ENCODE measurements at places on chromosomes 16 and 17.
A peak's percentile ranks its signal among the peaks of the same experiment; 100 is the strongest.

GRCh38 chr17:3693829-3694231 lies 2.1 kb downstream of the P2RX5 start:
- DNase-seq: no peak

GRCh38 chr16:47872225-47872624 lies 283.6 kb downstream of the ABCC12 start:
- no peak for DNase-seq

GRCh38 chr17:80315517-80316182 lies 55.0 kb downstream of the RNF213 start:
- no peak for DNase-seq

GRCh38 chr16:4386451-4386805 lies 14.8 kb downstream of the VASN start:
- peak; percentile 72 for DNase-seq

DNA sequence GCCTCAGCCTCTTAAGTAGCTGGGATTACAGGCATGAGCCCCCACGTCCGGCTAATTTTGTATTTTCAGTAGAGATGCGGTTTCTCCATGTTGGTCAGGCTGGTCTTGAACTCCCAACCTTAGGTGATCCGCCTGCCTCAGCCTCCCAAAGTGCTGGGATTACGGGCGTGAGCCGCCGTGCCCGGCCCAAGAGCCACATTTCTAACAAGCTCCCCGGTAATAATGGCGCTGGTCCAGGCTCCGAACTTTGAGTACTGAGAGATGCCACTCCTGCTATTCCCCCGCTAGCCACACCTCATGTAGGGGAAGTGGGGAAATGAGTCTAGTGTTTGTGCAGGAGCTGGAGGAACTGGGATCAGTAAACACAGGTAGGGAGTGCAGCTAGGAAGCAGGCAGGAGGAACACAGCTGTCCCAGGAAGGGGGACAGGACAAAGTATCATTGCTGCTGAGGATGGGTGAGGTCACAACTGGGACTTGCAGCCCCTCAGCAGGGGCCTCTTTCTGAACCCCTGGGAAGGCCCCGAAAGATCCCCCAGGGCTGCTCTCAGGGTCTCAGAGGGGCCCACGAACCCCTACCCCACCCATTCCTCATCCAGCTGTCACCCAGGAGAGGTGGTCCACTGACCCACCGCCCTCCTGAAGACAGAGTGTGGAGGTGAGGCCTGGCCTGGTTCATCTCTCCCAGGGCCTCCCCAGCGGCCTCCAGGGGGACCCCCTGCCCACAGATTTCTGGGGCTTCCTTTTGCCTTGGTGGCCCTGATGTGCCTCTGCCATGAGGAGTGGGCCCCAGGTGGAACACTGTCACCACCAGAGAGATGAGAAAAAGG lies 3.7 kb upstream of the KREMEN2 start:
- DNase-seq: no peak

DNA sequence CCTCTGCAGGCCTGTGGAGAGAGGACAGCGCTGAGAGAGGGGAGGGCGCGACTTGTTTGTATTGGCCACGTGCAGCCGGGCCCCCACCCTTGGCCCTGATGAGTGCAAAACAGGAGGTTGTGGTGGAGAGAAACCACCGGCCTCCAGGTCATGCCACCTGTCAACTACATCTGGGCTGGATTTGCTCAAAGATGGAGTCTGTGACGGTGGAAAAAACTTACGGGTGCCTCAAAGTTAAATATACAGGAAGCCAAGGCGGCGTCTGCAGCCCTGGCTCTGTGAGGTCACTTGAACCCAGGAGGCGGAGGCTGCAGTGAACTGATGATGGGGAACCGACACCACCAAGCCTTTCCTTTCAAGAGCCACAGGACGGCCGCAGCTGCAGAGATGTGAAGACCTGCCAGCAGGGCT lies 15.7 kb downstream of the C16orf74 start:
- no peak for DNase-seq

DNA sequence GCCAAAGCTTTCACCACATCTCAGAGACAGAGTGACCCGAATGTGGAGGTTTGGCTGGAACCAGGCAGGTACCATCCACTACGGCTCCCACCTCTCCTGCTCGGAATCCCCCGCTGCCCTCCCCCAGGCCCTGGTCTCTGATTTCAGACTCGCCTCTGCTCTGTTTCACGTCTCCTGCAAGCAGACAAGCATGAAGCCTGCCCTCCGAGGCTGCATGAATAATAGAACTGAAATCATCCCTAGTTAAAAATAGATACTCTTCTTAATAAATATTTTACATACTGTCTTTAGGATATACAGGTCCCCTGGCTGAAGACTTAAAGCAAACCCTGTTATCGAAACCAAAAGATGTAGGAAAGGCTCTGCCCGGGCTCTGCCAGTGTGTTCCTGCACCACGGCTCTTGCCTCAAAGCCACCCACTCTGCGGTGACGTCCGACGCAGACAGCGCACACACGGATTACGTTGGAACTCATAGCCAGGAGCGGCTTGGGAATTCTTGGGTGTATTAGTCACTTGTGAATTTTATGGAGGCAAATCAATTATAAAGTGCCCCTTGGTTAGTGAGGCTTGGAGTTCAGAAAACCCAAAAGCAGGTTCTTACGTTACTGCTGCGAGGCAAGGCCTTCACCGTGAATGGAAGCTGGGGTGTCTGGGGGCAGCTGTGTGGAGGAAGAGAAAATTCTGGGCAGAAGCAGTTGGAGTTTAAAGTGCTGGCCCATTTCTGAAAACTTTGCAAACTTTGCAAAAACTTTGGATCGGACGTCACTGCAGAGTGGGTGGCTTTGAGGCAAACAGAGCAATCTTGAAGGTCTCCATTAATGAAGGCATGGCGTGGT lies 25.6 kb upstream of the NPTX1 start:
- peak; percentile 54 for DNase-seq

DNA sequence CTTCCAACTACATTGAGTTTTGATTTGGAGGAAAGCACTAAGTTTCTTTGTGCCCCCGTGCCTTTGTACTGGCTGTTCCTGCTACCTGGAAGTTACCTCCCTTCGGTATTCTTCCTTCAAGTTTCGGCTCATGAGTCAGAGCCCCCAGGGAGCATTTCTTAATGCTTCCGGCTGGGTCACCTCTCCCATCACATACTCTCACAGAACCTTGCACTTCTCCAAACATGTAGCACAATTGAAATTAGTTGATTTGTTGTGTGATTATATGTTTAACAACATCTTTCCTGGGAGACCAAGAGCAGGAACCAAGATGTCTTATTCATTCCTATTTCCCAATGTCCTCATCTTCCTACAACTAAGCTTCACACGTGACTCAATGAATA lies 158.6 kb upstream of the CDH5 start:
- DNase-seq: no peak

- no peak for DNase-seq
Measured at GRCh38 chr16:16076423-16076813, 127.0 kb downstream of the ABCC1 start.

- peak; percentile 50 for DNase-seq
Measured at GRCh38 chr17:5758651-5759050, 174.3 kb upstream of the NLRP1 start.

- DNase-seq: no peak
Measured at GRCh38 chr16:48113471-48113870, 42.3 kb downstream of the ABCC12 start.

GRCh38 chr16:70018254-70018653 lies 67.1 kb downstream of the CLEC18A start:
- DNase-seq: peak; percentile 18

GRCh38 chr16:78386557-78387324 lies 287.3 kb downstream of the WWOX start:
- no peak for DNase-seq

- DNase-seq: peak; percentile 7
Measured at GRCh38 chr16:363110-363765, 7.1 kb downstream of the MRPL28 start.

DNA sequence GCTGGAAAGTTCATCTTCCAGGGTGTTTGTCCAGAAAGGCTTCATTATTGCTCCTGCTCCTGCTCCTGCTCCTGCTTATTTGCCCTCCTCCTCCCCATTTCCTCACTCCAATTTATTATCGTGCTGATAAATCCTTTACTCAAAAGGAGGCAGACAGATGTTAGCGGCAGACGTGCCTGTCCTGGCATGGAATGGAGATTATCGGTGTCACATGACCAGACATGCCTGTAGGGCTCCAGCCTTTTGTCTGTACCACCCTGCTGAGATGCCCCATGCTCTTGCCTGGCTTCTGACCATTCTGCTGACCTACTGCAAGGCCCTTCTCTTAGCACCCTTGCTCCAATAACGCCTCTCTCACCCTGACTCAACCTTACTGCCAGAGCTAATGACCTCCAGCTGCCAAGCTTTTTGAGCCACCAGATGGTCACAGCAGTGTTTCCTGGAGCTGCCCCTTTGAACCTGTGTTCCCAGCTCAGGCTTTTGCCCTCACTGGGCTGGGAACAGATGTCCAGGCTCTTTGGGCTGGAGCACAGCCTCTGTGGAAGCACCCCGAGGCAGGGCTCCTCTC lies 12.8 kb downstream of the DNAH9 start:
- no peak for DNase-seq

DNA sequence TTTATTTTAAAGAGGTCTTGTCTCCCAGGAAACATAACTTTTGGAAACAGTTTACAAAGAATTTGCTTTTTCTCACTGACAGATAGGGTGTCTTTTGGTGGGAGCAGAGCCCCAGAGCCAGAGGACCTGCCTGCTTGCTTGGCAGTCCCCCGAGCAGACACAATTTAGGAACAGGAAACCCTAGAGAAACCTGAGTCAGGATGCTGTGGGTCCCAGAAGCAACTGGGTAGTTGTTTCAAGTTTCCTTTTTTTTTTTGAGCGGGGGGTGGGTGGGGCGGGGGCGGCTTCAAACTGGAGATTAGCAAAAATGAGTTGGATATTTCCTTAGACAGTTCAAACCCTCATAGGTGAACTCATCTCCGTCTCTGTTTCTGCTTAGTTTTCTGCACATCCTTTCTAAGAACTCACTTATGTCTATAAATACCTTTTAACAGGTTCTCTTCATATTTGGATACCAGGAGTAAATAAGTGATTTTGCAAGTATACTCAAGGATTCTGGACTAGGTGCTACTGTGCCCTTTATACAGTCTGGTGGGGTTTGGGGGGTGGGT lies 135.1 kb downstream of the PRKCA start:
- DNase-seq: no peak

- peak; percentile 55 for DNase-seq
Measured at GRCh38 chr16:10729104-10730048, 14.3 kb upstream of the NUBP1 start.

DNA sequence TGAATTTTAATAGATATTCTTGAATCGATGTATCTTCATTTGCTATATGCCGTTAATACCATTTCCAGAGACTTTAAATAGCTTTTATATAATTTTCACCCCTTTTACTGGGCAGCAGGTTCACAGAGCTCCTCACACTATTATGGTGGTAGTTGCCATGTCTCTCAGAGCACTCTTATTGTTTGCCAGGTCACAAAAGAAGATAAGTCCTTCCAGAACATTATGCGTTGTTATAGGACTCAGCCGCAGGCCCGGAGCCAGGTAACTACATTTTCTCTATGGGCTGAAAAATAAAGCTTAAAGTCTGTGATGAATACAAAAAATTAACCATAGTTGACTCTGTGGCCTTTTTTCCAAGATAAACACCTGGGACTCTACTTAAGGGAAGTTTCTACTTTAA lies 24.0 kb downstream of the AKTIP start:
- DNase-seq: no peak

GRCh38 chr17:63426041-63426916 lies 19.8 kb downstream of the CYB561 start:
- DNase-seq: no peak

- DNase-seq: no peak
Measured at GRCh38 chr17:74271281-74271680, 2.8 kb upstream of the DNAI2 start.

- DNase-seq: no peak
Measured at GRCh38 chr16:84005391-84005790, 37.2 kb downstream of the SLC38A8 start.

DNA sequence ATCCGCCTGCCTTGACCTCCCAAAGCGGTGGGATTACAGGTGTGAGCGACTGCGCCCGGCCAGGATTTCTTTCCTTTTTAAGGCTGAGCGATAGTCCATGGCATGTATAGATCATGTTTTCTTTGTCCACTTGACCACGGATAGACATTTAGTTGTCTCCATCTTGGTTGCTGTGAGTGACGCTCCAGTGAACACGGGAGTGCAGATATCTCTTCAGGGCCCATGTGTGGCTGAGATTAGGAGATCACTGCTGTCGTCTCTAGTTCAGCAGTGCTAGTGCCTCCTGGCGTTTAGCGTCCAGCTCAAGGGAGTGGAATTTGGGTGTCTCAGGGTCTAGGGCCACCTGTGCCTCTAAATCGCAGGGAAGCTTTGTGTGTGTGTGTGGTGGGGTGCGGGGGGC lies 41.5 kb downstream of the ABCC1 start:
- no peak for DNase-seq

DNA sequence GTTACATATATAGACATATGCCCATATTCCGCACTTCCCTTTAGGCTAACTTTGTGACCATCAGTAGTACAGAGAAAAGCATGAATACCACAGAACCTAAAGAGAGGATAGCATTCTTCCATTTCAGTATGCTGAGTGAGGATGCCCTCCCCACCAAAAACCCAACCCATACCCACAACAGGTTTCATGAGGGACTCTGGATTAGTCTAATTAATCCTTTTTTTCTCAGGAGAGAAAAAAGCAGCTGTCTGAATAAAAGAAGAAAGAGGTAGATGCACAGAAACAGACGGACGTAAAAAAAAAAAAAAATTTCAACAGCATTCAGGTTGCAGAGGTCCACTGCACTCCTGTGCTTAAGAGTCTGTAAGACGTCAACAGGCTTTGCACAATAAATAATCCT lies 6.7 kb downstream of the MMD start:
- DNase-seq: no peak

DNA sequence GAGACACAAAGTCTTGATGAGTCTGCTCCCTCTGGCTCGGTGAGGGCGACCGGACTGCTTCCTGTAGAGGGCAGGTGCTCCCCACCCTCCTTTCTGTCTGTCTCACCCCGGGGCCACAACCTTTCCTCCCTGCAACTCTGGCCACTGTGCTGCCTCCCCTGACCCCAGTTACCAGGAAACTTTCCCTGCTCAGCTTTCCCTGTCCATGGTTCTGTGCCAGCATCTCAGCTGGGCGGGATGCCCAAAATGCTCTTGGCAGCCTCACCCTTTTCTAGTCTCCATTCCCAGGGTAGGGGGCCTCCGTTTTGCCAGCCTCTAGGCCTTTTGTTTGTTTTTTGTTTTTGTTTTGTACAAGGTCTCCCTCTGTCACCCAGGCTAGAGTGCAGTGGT lies 1.4 kb downstream of the PLD2 start:
- peak; percentile 23 for DNase-seq

Data from EH (cell line).